ENCODE measurements at places on chromosomes 1 and 21. TPM values are rescaled to one million over a fixed set of nuclear protein-coding genes. Genes with fewer than 3 reads are reported as not detected.

LAMC2 gene
- 34.2 TPM for total RNA-seq

ADAMTSL4 gene
- total RNA-seq: 23.4 TPM

TCHH gene
- 0.96 TPM for total RNA-seq

WDR64 gene
- total RNA-seq: 1.7 TPM

JAM2 gene
- total RNA-seq: 35.9 TPM

PSMB4 gene
- 222 TPM for total RNA-seq

TRAF3IP3 gene
- total RNA-seq: 6.7 TPM

NAXE gene
- total RNA-seq: 40.9 TPM

SLAMF7 gene
- 4.1 TPM for total RNA-seq

PPFIA4 gene
- 23.1 TPM for total RNA-seq

SPATA21 gene
- total RNA-seq: not detected

CCDC27 gene
- 0.24 TPM for total RNA-seq

BMP8B gene
- total RNA-seq: 0.48 TPM

NEK2 gene
- 3.1 TPM for total RNA-seq

PLPPR4 gene
- total RNA-seq: 9.9 TPM

FMO4 gene
- total RNA-seq: 5.8 TPM

SOX13 gene
- 7.9 TPM for total RNA-seq

BCAR3 gene
- 17.6 TPM for total RNA-seq

INTS7 gene
- 5.8 TPM for total RNA-seq

LCE3B gene
- total RNA-seq: not detected

SYTL1 gene
- 8.2 TPM for total RNA-seq

IGSF21 gene
- total RNA-seq: 6.0 TPM

WNT2B gene
- total RNA-seq: 4.8 TPM

NPHS2 gene
- not detected for total RNA-seq
